Foreskin melanocyte (primary cell): ENCODE measurements at places on chromosomes 3 and 15.

DNA sequence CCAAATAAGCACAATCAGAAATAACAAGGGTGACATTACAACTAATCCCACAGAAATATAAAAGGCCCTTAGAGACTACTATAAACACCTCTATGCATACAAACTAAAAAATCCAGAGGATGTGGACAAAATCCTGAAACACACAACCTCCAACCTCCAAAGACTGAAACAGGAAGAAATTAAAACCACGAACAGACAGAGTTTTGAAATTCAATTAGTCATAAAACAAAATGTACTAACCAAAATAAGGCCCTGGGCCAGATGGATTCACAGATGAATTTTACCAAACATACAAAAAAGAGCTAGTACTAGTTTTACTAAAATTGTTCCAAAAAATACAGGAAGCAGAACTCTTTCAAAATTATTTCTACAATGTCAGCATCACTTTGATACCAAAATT lies 1043.6 kb downstream of the DIPK2A start:
- DNase-seq: no peak

DNA sequence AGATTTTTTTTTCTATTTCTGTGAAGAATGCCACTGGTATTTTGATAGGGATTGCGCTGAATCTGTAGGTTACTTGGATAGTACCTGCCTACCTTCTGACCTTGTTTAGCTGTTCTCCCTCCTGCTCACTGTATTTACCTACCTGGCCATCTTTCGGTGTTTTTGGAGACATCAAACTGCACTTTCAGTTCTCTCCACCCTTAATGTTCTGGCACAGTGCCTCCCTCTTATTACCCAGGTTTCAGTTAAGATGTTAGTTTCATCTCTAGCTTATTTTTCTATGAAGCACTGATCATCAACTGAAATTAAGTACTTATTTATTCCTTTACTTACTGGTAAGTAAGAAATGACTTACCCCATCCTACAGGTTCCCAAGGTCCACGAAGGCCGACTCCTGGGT lies 74.4 kb upstream of the KLHL25 start:
- DNase-seq: no peak

- no peak for DNase-seq
These were observed 157.7 kb downstream of the NECTIN3 start for GRCh38 chr3:111229301-111229700.

GRCh38 chr3:195715583-195716266 lies 5.1 kb upstream of the MUC20 start:
- DNase-seq: no peak
